ENCODE measurements at places on chromosomes 11 and 22. TPM values are rescaled to one million over a fixed set of nuclear protein-coding genes. Genes with fewer than 3 reads are reported as not detected.

DNA sequence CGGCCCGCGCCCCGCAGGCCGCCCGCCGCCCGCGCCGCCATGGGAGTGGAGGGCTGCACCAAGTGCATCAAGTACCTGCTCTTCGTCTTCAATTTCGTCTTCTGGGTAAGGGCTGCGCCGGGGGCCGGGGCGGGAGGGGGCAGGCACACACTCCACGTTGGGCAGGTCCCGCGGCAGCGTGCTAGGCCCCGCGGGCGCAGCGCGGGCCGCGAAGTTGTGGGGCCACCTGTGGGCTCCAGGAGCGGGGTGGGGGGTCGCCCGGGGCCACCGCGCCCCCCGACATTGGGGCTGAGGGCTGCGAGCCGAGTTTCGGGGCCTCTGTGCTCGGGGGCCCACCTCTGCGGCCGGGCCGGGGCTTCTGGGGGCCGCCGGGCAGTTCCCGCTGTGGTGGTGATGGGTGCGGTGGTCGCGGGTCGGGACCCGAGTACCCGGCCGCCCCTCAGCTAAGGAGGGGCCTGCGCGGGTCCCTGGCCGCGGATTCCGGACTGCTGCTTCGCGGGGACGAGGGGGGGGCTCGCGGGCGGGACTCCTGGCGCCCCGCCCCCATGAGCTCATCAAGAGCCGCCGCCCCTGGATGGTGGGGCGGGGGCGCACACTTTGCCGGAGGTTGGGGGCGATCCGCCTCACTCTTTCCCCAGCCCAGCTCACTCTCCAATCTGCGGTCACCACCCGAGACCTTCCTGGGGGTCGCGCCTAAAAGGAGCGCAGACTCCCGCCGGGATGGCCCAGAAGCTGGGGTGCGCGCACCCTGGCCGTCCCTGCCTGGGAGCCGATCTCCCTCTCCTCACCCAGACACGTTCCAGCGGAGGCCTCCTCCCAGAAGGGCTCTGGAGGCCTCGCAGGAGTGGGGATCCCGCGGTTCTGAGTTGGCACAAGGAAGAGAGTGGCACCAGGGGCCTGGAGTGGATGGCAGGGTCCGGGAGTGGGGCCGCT, 667 bp downstream of the CD81 start:
- DNase-seq, result peak; percentile 59

The MS4A10 gene
- total RNA-seq, result not detected

DNA sequence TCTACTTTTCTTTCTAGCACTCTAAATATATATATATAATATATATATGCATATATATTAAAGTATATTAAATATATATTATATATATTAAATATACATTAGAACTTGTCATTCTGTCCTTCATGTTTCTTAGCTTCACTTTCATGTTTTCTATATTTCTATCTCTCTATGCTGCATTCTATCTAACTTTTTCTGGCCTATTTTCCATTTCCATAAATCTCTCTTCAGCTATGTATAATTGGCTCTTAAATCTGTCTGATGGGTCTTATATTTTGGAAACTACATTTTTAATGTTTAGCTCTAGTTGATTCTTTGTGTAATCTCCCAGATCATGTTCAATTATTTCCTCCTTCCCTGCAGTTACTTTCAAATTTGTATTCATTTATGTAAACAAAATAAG, 72.2 kb downstream of the MTNR1B start:
- DNase-seq, result no peak

DNA sequence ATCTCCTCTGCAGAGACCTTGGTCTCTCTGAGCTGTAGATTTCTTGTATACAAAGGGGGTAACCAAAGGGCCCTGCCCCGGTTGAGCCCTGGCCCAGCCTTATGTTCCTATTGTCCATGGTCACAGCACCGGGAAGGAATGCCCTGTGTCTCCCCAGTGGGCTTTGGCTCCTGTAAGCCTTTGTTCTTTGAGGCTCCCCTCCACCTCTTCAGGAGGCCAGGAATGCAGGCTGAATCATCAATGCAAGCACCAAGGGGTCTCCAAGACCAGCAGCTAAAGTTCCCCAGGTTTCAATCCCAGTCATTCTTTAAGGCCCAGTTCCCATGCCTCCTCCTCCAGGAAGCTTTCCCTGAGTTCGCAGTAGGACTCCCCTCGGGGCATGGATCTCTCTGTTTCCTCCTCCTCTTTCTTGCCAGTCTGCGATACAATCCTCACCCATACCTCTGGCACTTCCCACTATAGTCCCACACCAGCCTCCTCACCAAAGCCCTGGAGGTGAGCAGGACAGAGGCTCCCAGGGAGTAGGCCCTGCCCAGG, 29.2 kb upstream of the KLHL35 start:
- DNase-seq, result no peak

DNA sequence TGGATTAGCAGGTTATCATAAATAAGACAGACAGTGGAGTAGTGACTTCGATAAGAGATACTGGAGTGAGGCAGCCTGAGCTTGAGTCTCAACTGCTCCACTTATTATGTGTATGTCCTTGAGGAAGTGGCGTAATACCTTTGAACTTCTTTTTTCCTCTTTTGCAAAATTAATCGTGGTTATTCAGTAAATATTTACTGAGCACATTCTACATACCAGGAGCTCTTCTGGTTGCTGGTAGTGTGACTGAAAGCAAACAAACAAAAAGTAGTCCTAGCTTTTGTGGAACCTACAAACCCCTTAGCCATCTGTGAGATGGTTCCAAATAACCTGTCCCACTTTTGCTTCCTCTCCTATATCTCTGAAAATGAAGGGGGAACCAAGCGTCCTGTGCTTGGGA, 125.6 kb upstream of the ASPHD2 start:
- no peak for DNase-seq

DNA sequence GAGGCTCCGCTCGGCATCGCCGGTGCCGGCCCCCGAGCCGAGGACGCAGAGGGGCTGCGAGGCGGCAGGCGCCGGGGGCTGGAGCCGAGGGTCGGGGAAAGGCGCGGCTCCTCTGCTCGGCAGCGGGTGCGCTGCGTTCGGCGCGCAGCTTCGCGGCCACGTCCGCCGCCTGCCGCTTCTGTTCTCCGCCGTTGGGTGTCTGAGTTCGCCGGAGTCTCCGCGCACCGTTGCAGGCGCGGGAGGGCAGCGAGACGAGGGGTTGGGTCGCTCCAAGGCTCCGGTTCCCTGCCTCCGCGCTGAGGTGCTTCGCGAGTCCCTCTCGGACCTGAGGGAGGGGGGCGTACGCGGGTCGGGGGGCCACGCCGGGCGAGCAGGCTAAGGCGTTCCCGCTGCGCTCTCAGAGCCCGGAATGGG, 347 bp downstream of the MN1 start:
- DNase-seq, result peak; percentile 45

The MS4A1 gene
- total RNA-seq, result not detected

GRCh38 chr11:109423466-109424190, 1.6 kb downstream of the C11orf87 start:
- DNase-seq, result no peak

The HMOX1 gene
- total RNA-seq, result 24.2 TPM

- no peak for DNase-seq
Measured at GRCh38 chr11:9512370-9513019, 51.7 kb downstream of the ZNF143 start.

- DNase-seq, result no peak
Measured at GRCh38 chr22:25781801-25782200, 39.8 kb downstream of the MYO18B start.

- peak; percentile 43 for DNase-seq
Measured at GRCh38 chr11:129247135-129247534, 55.0 kb upstream of the ARHGAP32 start.

GRCh38 chr11:763549-764321, 13.6 kb downstream of the GATD1 start:
- no peak for DNase-seq

The XPNPEP3 gene
- total RNA-seq, result 19.0 TPM

DNA sequence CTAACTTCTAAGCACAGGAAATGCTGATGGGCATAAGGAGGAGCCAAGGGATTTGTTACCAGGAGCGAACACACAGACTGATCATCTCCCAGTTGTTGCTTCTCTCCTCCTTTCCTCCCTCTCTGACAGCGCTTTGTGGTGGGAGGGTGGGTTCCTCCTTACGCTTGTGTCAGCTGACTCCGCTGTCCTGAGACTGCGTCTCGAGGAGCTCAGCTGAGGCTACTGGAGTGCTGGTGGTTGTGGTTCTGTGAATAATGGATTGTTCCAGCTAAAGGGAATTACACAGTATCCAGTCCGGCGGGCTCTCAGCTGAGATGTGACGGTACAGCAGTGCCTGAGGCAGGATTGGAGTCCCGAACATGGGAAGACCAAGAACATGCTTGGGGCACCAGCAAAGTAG, 113.4 kb downstream of the CTNND1 start:
- DNase-seq, result no peak

GRCh38 chr22:24685531-24686190, 82.7 kb downstream of the GGT1 start:
- DNase-seq, result peak; percentile 23

GRCh38 chr11:103872748-103873147, 163.7 kb upstream of the DDI1 start:
- DNase-seq, result no peak

The TMEM191C gene
- total RNA-seq, result 1.7 TPM

GRCh38 chr11:65934014-65934413, 11.3 kb upstream of the TSGA10IP start:
- peak; percentile 71 for DNase-seq

DNA sequence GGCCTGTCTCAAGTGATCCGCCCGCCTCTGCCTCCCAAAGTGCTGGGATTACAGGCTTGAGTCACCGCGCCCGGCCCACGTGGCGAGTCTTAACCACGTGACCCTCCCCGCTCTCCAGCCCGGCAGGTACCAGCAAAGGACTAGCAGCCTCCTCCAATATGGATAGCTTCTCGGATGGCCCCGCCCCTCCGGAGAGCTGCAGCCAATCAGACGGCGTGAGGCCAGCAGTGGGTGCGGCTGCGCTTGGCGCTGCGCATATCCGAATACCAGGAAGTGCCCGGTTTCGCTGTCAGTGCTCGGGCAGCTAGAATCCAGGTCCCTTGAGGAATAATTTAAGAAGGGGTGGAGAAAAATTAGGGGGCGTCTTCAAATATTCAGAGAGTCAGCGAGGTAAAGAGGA, 14.7 kb upstream of the PISD start:
- peak; percentile 94 for DNase-seq

- DNase-seq, result no peak
Measured at GRCh38 chr11:128053981-128054931, 533.1 kb downstream of the ETS1 start.

The KCNJ11 gene
- total RNA-seq, result not detected

- DNase-seq, result no peak
Measured at GRCh38 chr22:49995041-49995360, 17.6 kb downstream of the IL17REL start.

The APOA4 gene
- total RNA-seq, result not detected

GRCh38 chr11:12585861-12586260, 88.4 kb upstream of the TEAD1 start:
- DNase-seq, result no peak

The GGTLC3 gene
- not detected for total RNA-seq

DNA sequence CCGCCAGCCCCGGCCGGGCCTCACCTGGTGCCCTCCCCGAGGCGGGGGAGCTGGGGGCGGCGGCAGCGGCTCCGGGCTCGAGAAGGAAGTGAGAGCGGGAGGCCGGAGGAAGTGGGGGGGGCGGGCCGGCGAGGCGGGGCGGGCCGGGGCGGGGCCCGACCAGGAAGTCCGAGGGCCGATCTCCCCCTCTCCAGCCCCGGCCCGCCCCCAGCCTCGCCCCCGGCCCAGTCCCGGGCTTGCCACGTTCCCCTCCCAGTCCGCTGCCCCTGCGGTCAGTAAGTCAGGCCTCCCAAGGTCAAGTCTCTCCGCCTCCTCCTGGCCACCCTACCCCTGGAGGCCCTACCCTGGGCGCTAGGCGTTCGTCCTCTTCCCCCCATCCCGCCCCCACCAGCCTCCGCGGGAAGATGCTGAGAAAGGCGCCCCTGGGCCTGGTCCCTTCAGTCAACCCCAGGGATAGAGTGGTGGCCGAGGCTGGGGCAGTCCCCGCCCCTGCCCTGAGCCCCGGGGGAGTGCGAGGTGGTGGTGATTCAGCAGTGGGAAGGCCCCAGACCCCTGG, at the start of gene RHOG:
RHOG (minus strand) TSS at position 90 of the 556 bp plus-strand sequence. CDS start 12,821 bp downstream, outside the sequence.
- peak; percentile 87 for DNase-seq

The HSCB gene
- total RNA-seq, result 11.2 TPM

DNA sequence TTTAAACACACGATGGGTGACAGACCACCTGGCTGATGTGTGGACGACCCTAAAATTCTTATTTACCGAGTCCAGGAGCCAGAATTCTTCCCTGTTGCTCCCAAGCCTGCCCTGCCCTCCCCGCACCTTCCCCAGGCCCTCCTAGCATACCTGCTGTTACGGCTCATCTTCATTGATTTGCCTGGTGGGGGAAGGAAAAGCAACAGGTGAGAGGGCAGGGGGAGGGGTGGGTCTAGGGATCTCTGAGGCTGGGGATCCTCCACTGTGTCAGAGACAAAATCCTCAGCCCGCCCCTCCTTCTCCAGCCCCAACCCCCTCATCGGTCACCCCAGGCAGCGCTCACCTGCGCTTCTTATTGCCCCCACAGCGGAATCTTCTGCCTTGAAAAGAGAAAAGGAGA, 4.0 kb downstream of the FXYD2 start:
- DNase-seq, result no peak

DNA sequence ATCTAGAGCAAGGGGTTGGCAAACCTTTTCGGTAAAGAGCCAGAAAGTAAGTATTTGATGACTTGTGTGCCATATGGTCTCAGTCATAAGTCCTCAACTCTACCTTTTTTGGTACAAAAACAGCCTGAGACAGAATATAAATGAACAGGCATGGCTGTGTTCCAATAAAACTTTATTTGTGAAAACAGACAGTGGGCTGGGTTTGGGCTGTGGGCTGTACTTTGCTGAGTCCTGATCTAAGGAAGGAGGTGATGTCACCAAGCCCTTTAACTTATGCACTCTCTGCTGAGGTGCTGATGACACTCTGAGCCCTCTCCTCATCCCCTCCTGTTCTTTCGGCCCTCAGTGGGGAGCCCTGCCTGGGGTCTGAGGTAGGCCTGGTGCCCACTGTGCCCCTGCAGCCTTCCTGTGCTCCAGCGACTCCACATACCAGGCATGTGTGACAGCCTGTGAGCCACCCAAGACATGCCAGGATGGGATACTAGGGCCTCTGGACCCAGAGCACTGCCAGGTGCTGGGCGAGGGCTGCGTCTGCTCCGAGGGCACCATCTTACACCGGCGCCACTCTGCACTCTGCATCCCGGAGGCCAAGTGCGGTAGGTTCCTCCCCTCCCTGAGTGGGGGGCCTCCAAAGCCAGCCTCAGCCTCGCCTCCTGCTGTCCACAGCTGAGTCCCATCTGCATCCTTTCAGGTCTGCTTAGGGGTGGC, 85.9 kb upstream of the MYOD1 start:
- DNase-seq, result no peak

- no peak for DNase-seq
Measured at GRCh38 chr11:129251067-129251466, 58.9 kb upstream of the ARHGAP32 start.

GRCh38 chr11:77154381-77155081, 26.5 kb downstream of the MYO7A start:
- no peak for DNase-seq

GRCh38 chr11:129283141-129283540, 91.0 kb upstream of the ARHGAP32 start:
- no peak for DNase-seq

All from fibroblast of villous mesenchyme (primary cell).